CD4-positive, alpha-beta T cell treated with Interleukin-6 for 4 hours (primary cell): ENCODE measurements at places on chromosomes 5 and 9.

GRCh38 chr9:115378241-115378640, 260.3 kb upstream of the TNC start:
- no peak for DNase-seq

GRCh38 chr5:99061299-99061698, 132.5 kb upstream of the CHD1 start:
- no peak for DNase-seq

DNA sequence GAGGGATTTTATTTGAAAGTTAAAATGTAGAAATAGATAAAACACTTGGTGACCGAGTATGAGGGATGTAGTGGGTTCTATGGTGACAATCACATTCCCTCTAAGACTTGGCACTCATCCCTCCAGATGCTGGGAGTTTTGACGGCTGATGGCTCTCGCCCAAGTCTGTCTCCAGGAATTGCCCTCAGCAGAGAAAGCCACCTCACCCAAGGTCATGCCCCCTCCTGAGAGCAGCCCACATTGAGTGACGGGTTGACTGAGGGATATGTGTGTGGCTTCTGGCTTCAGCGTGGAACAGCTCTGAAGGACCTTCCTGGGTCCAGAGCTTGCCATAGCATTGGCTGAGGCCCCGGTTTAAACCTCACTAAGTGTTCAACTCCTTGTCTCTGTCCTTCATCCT, 19.4 kb downstream of the CAVIN4 start:
- DNase-seq, result no peak

GRCh38 chr5:8839361-8840055, 706.4 kb downstream of the SEMA5A start:
- DNase-seq, result no peak

- DNase-seq, result peak; percentile 54
Observed at GRCh38 chr5:176542596-176543427, 5.6 kb upstream of the RNF44 start.

DNA sequence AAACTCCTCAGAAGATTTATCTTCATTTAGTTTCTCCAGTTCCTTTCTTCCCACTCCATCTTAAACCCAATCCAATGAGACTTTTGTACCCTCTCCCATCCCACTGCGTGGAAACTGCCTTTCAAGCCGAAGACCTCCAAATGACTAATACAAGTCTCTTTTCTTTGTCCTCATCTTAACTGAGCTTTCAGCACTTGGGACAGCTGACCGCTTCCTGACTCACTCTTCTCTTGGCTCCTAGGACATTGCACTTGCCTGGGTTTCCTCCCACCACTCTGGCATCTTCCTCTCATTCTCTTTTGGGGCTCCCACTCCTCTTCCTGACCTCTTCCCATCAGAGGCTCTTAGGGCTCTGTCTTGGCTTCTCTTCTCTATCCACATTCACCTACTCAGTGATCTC, 243.7 kb downstream of the HSPA4 start:
- no peak for DNase-seq

GRCh38 chr5:132489871-132490483, 596 bp downstream of the IRF1 start:
- DNase-seq, result peak; percentile 78

- DNase-seq, result no peak
Observed at GRCh38 chr5:168724227-168724626, 145.1 kb upstream of the PANK3 start.

DNA sequence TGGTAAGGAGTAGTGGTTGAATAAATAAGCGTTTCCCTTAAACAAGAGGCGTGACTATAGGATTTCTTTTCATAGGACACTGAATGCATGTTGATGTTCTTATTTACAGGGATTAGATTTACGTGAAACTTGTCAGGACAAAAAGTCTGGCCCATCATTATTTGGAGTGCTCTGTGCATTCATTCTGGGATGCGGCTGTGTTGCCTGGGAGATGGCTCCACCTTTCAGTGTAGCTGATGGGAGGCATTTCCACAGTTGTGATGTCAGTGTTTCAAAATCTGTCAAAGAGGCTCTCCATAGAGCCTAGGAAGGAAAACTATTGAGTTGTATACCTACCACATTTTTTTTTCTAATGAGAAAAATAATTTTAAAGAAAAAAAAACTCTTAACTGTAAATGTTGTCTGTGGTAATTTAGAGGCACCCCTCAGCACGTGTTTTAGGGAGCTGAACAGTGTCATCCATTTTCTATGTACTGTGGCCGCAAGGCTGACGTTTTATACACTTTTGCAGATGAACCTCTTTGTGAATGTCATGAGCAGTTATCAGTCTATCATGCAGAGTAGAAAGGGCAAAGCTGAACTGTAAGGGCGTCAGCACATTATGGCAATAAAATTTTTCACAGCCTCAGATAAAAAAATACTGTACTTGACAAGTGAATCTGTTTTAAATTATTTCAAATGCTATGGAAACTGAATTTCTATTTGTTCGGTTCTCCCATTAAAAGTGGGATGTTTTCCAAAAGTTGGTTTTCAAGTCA, 202.7 kb downstream of the PBX3 start:
- no peak for DNase-seq

DNA sequence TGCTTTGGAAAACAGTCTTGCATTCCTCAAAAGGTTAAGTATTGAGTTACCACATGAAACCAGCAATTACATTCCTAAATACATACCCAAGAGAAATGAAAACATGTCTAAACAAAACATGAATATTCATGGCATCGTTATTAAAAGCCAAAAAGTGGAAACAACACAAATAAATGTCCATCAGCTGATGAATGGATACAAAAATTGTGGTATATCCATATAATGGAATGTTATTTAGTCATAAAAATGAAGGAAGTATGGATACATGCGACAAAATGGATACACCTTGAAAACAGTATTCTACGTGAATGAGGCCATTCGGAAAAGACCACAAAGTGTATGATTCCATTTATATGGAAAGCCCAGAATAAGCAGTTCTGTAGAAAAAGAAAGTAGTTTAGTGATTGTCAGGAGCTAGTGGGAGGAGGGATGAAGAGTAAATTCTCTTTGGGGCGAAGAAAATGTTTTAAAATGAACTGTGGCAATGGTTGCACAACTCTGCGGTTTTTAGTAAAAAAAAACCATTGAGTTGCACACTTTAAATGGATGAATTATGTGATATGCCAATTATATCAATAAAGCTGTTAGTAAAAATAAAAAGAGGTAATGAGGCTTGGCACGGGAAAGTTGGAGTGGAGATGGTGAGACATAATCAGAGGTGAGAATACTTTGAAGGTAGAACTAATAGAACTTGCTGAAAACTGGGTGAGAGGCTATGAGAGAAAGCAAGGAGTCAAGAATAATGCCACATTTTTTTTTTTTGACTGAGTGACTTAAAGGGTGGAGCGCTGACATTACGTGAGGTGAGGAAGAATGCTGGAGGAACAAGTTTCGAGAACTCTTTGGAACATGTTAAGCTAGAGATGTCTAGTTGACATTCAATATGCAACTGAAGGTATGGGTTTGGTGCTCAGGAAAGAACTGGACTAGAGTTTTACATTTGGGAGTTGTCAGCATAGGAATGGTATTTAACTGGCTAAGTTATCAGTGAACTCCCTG, 194.9 kb upstream of the ZNF608 start:
- DNase-seq, result no peak

DNA sequence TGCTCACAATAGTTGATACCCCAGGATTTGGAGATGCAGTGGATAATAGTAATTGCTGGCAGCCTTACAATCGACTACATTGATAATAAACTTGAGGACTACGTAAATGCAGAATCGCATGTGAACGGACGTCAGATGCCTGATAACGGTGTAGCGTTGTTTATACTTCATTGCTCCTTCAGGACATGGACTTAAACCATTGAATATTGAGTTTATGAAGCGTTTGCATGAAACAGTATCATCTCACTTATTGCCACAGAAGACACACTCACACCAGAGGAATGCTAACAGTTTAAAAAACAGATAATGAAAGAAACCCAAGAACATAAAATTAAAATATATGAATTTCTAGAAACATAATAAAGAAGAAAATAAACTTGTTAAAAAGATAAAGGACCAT, 101.6 kb downstream of the GABBR2 start:
- DNase-seq, result no peak

DNA sequence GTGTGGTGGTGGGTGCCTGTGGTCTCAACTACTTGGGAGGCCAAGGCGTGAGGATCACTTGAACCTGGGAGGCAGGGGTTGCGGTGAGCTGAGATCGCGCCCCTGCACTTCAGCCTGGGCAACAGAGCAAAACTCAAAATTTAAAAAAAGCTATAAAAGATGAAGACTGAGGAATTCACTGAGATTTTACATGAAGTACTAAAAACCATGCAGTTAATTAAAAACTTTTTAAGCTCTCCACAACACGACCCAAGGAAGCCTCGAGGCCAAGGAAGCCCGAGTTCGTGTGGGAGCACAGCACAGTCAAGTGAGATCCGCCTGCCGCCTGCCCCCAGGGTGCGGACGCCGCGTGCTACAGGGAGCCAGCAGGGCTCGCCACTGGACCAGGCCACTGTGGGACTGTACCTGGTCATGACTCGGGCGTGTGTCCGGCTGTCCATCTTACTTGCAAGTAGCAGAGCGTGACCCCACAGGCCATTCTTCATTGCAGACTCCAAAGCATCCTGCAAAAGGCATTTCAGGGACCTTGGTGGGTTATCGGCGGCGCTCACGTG, 21.2 kb upstream of the INPP5E start:
- no peak for DNase-seq

DNA sequence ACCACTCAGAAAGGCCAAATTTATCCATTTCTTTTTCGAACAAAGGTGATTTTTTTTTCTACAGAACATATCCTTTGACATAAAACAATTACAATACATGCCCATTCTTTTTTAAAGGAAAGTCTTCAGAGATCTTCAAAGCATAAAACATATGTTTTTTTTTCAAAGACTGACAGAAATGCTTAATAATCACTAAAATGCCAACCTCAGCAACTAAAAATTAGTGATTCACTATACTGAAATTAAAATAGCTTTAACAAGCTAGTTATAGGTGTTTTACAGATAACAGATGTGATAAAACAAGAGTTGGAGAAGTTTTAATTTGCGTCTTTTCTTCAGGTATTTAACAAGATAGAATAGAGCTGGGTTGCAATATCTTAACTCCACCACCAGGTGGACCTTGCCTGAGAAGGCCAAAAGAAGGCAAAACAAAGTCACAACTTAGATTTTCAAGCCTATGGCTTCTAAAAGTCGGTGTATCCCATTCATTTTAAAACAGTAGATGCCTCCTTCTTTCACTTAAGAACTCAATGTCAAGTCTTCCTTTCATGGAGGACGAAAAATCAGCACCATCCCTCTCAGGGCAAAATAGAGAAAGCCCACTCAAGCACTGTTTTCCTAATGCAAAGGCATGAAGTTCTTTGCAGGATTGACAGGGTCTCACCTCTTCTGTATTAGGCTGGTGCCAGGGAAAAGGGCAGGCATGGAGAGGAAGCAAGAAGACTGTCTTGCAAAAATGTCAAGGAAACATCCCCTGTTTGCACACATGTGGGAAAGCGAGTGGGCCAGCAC, 31.1 kb upstream of the CPLX2 start:
- DNase-seq, result no peak

DNA sequence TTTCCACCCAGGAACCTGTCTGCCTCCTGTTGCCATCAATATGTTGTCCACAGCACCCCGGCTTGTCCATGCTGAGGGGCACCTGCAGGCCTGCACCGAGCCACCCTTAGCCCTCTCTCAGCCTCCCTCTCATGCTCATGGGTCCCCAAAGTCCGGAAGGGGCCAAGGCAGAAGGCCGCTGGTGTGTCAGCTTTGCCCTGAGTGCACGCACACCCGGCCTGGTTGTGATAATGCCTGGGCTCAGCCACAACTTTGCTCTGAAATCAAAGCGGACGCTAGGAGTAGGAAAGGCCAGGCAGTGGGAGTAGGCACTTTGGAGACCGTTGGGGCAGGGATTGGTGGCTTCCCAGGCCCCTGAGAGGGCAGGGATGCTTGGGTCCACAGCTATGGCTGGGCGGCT, 201.8 kb upstream of the NUDT12 start:
- no peak for DNase-seq

GRCh38 chr5:119439140-119439631, 13.1 kb upstream of the HSD17B4 start:
- no peak for DNase-seq

- DNase-seq, result no peak
Observed at GRCh38 chr5:158758675-158759074, 341.0 kb downstream of the EBF1 start.

- no peak for DNase-seq
Observed at GRCh38 chr9:116978155-116978554, 291.1 kb downstream of the TRIM32 start.

- DNase-seq, result no peak
Observed at GRCh38 chr9:137082222-137082924, 4.4 kb upstream of the MAN1B1 start.

GRCh38 chr9:96157675-96158074, 144.3 kb downstream of the HSD17B3 start:
- DNase-seq, result no peak

- DNase-seq, result no peak
Observed at GRCh38 chr5:139061274-139061673, 136.9 kb downstream of the SIL1 start.

- no peak for DNase-seq
Observed at GRCh38 chr5:149447373-149448367, 68.6 kb upstream of the IL17B start.

DNA sequence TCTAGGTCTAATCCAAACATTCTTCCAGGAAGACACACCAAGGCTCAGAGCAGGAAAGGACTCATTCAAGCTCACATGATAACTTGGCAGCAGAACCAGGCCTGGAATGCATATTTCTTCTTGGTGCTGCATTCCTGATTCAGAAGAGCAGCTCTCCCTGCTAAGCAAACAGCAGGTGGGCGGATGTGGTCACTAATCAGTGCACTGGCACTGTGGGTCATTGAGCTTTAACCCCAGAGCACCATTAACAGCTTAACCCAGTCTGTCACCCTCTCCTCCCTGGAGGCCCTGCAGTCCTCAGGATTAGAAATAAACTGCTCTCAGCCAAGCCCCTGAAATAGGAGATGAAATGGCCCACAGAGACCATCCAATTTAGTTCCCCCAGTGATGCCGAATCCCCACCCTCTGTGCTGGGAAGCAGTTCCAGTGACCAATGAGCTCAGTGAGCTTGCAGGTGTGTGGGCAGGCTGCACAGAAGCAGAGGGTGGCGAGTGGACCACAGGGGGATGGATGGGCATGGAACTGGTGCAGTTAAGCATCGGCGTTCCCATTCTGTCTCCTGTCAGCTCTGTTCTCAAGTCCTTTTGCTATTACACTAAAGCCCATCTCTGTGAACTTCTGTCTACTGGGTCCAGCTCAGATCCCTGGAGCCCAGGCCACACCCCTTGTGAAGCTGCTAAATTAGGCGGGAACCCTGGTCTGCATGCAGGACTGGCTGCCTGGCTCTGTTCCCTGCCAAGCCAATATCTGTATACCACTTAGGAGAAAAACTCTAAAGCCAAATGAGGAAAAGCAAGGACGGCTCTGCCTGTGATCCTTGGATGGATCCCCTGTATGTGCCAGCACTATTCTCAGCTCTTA, 16.6 kb upstream of the MEGF9 start:
- no peak for DNase-seq
